ENCODE measurements at places on chromosomes 5 and 9. TPM values are rescaled to one million over a fixed set of nuclear protein-coding genes. Genes with fewer than 3 reads are reported as not detected.

GRCh38 chr5:31106691-31107090, 86.8 kb upstream of the CDH6 start:
- no peak overlapping the region for H3K4me3 ChIP-seq
- H3K27me3 ChIP-seq, result no peaks in the 10 kb centered on the region
- DNase-seq, result no peak
- H3K4me1 ChIP-seq, result no peaks in the 10 kb centered on the region
- H3K36me3 ChIP-seq, result no peaks in the 10 kb centered on the region

GRCh38 chr9:21160178-21160577, 6.3 kb downstream of the IFNA21 start:
- DNase-seq, result no peak
- peaks cover 16% of the 10 kb centered on the region for H3K4me1 ChIP-seq
- H3K36me3 ChIP-seq, result no peaks in the 10 kb centered on the region
- no peak overlapping the region for H3K4me3 ChIP-seq

GRCh38 chr5:14659821-14660607, 4.5 kb upstream of the OTULIN start:
- peaks cover 8% of the 10 kb centered on the region for H3K4me1 ChIP-seq
- no peak for DNase-seq
- no peak overlapping the region for H3K4me3 ChIP-seq
- H3K27me3 ChIP-seq, result no peaks in the 10 kb centered on the region
- no peak overlapping the region for H3K27ac ChIP-seq

GRCh38 chr5:5387777-5388176, 34.7 kb upstream of the ICE1 start:
- no peak overlapping the region for H3K4me3 ChIP-seq
- no peaks in the 10 kb centered on the region for H3K27me3 ChIP-seq
- H3K27ac ChIP-seq, result no peak overlapping the region
- H3K36me3 ChIP-seq, result peaks cover 6% of the 10 kb centered on the region
- DNase-seq, result no peak
- no peaks in the 10 kb centered on the region for H3K4me1 ChIP-seq

DNA sequence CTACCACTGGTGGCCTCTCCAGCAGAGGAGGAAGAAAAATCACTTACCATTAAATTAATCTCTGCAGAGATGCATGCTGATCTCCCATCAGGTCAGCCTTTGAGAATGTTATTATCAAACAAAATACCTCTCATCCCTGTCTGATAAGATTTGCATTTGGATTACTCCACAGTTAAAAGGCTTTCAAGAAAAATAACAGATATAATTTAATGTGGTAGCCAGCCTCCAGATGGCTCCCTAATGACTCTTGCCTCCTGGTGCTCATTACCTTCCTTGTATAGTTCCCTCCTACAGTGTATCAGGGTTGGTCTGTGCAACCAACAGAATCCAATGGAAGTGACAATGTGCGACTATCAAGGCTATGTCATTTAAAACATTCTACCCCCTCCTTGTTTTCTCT, 63.6 kb upstream of the TNPO1 start:
- no peak for DNase-seq
- H3K4me3 ChIP-seq, result no peak overlapping the region
- no peak overlapping the region for H3K27ac ChIP-seq
- H3K4me1 ChIP-seq, result no peaks in the 10 kb centered on the region
- no peaks in the 10 kb centered on the region for H3K27me3 ChIP-seq

GRCh38 chr9:32525709-32526030, 326 bp downstream of the RIGI start:
- H3K36me3 ChIP-seq, result no peaks in the 10 kb centered on the region
- H3K4me3 ChIP-seq, result peak overlapping the region; percentile 85
- H3K27ac ChIP-seq, result peak overlapping the region; percentile 89
- peaks cover 39% of the 10 kb centered on the region for H3K4me1 ChIP-seq
- DNase-seq, result no peak

- no peaks in the 10 kb centered on the region for H3K36me3 ChIP-seq
- no peaks in the 10 kb centered on the region for H3K27me3 ChIP-seq
- H3K4me1 ChIP-seq, result no peaks in the 10 kb centered on the region
- no peak overlapping the region for H3K4me3 ChIP-seq
- H3K27ac ChIP-seq, result no peak overlapping the region
Measured at GRCh38 chr9:78097541-78097940, 65.9 kb upstream of the GNAQ start.

- no peaks in the 10 kb centered on the region for H3K27me3 ChIP-seq
- H3K27ac ChIP-seq, result no peak overlapping the region
- peaks cover 20% of the 10 kb centered on the region for H3K4me1 ChIP-seq
- H3K36me3 ChIP-seq, result no peaks in the 10 kb centered on the region
Measured at GRCh38 chr9:105157171-105157583, 87.3 kb upstream of the SLC44A1 start.

DNA sequence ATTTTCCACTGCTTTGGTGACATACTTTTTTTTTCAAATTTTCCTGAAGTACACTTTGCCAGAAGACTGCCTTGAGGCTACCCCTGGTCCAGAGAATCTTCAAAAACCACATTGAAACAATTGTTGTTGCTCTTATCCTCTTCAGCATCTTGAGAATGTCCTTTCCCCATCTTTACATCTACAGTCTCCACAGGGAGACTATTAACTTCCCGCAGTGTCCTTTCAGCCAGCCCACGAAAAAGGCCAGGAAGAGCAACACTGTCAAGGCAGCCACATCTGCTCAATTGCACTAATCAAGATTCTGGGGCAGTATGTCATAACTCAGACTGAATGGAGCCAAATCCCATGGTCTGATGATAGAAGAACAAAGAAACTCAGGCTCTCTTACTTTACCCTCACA, 148.3 kb downstream of the ENC1 start:
- no peak overlapping the region for H3K27ac ChIP-seq
- no peaks in the 10 kb centered on the region for H3K27me3 ChIP-seq
- no peak for DNase-seq
- H3K4me1 ChIP-seq, result peaks cover 7% of the 10 kb centered on the region
- H3K36me3 ChIP-seq, result no peaks in the 10 kb centered on the region

DNA sequence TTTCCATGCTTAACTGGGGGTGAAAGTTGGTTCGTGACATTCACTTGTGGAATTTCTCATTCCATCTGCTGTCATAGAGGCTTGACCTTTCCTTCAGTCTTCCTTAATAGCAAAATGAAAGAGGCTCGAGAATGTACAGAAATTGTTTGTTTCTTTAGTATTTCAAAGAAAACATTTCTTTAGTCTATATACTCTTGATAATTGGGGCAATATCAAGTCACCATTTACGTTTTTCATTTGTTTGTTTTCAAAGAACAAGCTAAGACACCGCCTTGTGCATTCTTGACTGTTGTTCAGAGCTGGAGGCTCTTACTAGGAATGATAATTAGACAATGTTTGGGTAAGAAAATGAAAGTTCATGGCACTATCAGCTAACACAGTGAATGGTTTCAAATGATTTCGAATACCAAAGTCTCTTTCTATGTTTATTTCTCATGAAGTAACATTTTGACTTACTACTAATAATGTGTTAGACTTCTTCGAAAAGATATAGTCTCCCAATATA, 835.4 kb downstream of the SEMA5A start:
- H3K36me3 ChIP-seq, result no peaks in the 10 kb centered on the region
- H3K27me3 ChIP-seq, result no peaks in the 10 kb centered on the region
- H3K4me3 ChIP-seq, result no peak overlapping the region
- no peaks in the 10 kb centered on the region for H3K4me1 ChIP-seq

DNA sequence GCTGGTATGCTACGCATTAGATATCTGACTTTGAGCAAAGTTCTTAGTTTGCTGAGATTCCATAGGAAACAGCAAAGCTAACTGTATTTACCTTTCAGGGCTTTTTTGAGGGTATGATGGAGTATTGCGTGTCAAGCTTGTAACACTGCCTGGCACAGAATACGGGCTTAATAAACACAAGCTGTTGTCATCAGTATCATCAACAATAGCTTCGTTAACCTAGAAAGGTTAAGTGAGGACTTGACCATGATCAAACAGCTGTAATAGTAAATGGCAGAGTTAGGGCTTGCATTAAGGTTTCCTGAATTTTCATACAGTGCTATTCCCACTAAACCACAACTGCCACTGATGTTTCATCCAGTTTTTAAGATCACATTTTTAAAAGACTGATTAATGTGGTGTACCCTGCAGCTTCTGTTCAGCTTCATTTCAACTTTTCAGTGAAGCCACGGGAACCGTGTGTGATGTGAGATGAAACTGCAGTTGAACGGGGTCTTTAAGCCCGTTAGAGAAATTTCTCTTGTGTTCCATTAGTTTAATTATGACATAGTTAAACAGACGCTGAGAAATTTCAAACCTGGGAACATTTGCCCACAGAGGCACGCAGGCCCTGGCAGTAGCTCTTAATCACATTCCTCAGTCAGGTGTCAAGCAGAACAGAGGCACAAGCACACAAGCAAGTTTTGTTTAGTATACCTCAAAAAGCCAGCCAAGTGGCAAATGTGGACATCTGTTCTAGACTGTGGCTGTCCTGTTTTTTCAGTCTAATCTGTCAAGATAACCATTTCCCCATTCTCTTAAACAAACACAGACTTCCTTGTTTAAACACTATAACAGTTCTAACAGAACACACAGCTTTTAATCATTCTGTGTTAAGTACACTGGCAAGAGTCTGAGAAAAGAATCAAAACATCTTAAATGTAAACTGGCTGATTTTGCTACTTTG, 147.1 kb downstream of the ZNF608 start:
- H3K36me3 ChIP-seq, result no peaks in the 10 kb centered on the region
- peaks cover 16% of the 10 kb centered on the region for H3K4me1 ChIP-seq
- DNase-seq, result no peak
- no peak overlapping the region for H3K4me3 ChIP-seq
- no peak overlapping the region for H3K27ac ChIP-seq

DNA sequence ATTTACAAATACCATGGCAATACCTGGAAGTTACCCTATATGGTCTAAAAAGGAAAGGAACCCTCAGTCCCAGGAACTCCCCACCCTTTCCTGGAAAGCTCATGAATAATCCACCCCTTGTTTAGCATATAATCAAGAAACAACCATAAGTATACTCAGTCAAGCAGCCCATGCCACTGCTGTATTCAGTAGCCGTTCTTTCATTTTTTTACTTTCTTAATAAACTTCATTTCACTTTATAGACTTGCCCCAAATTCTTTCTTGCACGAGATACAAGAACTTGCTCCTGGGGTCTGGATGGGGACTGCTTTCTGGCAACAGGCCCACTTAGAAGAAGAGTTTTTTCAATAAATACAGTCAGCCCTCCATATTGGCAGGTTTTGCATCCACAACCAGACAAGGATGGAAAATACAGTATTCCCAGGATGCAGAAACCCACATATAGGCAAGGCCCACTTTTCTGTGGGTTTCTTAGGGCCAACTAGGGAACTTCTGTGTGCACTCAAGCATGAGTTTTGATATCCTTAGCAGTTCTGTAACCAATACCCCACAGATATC, 2.8 kb upstream of the TBCA start:
- peaks cover 23% of the 10 kb centered on the region for H3K4me1 ChIP-seq
- H3K4me3 ChIP-seq, result no peak overlapping the region
- DNase-seq, result no peak
- no peaks in the 10 kb centered on the region for H3K36me3 ChIP-seq

The NAIP gene
- 294 TPM for total RNA-seq

The ANKRD18B gene
- total RNA-seq, result not detected

The IQGAP2 gene
- 77.7 TPM for total RNA-seq

The RFESD gene
- total RNA-seq, result 3.6 TPM
